Hair follicular keratinocyte (primary cell): ENCODE measurements at places on chromosomes 3 and 15. TPM values are rescaled to one million over a fixed set of nuclear protein-coding genes. Genes with fewer than 3 reads are reported as not detected.

The RBP2 gene
- not detected in 2 replicates for total RNA-seq

The C15orf40 gene
- total RNA-seq: 25.1 and 40.6 TPM in 2 replicates

The CCDC33 gene
- not detected in 2 replicates for total RNA-seq

The SENP8 gene
- total RNA-seq: 2.3 and 2.4 TPM in 2 replicates

The CLDN11 gene
- total RNA-seq: 3.4 and 5.1 TPM in 2 replicates

The PTH1R gene
- total RNA-seq: not detected in 2 replicates

The RNF111 gene
- total RNA-seq: 7.9 and 8.5 TPM in 2 replicates

The WDR93 gene
- total RNA-seq: not detected in 2 replicates

The CCDC80 gene
- 10.3 and 11.7 TPM in 2 replicates for total RNA-seq

The STRIT1 gene
- not detected in 2 replicates for total RNA-seq

The PLSCR5 gene
- not detected in 2 replicates for total RNA-seq

The GOLGA6A gene
- not detected in 2 replicates for total RNA-seq

The PTX3 gene
- 0.23 and 2.7 TPM in 2 replicates for total RNA-seq

The GOLGA6B gene
- total RNA-seq: not detected in 2 replicates

The RTP1 gene
- total RNA-seq: not detected in 2 replicates
